ENCODE measurements at places on chromosomes 5 and 9.

DNA sequence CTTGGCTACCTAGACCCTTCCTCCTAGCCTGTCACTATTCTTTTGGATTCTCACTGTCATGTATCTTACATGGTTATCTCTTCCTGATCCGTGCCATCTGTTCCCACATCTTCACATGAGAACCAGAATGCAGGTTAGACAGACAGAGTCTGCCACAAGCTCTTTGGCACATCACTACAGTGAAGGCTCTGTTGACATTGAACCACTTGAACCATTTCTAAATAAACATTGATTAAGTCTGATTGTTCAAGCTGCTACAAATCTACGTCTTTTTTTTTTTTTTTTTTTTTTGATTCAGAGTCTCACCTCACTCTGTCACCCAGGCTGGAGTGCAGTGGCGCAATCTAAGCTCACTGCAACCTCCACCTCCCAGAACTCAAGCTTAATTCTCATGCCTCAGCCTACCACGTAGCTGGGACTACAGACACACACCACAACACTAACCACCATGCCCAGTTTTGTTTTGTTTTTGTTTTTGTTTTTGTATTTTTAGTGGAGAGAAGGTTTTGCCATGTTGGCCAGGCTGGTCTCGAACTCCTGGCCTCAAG lies 85.1 kb upstream of the LRRTM2 start:
- no peak for DNase-seq

DNA sequence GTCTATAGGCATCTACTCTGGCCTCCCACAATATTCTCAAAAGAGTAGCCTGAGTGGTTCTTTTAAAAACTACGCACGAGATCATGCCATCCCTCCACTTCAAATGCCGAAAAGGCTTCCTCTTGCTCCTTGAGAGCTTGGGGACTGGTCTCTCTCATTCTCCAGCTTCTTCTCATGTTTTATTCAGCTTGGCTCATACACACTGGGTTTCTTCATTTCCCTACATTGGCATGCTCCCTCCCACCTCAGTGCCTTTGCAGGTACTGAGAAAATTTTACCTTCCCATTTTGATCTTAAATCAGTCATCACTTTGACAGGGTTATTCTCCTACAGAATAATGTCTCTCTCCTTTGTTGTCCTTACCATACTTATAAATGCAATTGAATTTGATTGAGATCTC lies 20.4 kb downstream of the PRLR start:
- no peak for DNase-seq

- DNase-seq = no peak
Observed at GRCh38 chr5:112257976-112258375, 161.1 kb downstream of the EPB41L4A start.

GRCh38 chr5:143685246-143685815 lies 126.6 kb upstream of the HMHB1 start:
- DNase-seq = no peak

GRCh38 chr9:131642496-131643083 lies 97.3 kb downstream of the PRRT1B start:
- no peak for DNase-seq

- no peak for DNase-seq
Observed at GRCh38 chr9:107734256-107735013, 244.9 kb upstream of the KLF4 start.

DNA sequence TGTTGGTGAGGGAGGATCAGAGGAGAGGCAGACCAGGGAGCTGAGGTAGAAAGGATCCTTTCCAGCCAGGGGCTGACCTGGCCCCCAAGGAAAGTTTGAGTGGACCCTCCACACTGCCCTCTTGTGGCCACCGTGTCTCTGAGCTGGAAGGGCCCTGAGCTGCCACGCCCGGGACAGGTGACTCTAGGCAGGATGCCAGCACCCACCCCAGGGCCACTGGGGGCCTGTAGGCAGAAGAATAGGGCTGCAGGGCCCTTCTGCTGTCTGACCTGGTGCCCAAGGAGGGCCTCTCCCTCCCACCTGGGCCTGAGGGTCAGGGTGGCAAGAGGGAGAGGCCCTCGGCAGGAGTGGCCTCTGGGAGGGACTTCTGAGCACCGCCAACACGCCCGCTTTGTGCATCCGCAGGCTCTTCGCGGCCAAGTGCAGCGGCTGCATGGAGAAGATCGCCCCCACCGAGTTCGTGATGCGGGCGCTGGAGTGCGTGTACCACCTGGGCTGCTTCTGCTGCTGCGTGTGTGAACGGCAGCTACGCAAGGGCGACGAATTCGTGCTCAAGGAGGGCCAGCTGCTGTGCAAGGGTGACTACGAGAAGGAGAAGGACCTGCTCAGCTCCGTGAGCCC lies 76.8 kb downstream of the LMX1B start:
- DNase-seq = peak; percentile 42

GRCh38 chr5:108315829-108316228 lies 66.1 kb downstream of the FBXL17 start:
- DNase-seq = no peak

DNA sequence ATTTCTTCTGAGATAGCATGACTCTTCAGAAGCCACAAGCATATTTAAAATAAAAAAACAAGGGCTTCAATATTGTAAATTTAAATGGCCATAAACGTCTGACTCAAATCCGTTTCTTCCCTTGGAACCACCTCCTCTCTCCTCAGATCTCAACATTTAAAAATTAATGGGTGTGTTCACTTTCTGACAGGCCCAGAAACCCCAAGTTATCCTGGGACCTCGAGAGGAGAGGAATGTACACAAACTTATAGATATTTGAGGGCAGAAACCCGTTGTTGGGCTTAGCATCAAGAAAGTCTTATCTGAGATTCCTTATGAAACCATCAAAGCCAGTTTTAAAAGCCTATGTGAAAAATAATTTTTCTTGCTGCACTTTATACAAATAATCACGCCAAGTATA lies 29.2 kb downstream of the MLLT3 start:
- DNase-seq = no peak

DNA sequence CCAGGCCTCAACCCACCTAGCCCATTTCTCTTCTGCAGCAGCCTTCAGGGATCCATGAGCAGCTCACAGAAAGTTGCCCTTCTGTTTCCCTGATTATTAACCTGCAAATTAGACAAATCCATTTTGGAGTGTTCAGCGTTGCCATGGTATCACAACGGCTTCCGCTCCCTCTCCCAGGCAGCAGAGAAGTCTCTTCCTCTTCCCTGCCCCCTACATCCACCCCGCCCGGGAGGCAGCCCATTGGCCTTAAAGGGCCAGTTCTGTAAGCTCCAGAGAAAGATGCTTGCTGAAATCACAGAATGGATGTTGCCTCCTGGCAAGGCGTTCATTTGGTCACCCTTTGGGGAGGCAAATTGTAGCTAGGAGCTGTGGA lies 47.7 kb upstream of the BOD1 start:
- DNase-seq = no peak

- peak; percentile 12 for DNase-seq
Observed at GRCh38 chr5:148443998-148444397, 60.2 kb downstream of the FBXO38 start.

- DNase-seq = no peak
Observed at GRCh38 chr9:92035146-92035545, 80.1 kb downstream of the SPTLC1 start.

GRCh38 chr5:96026406-96027041 lies 64.9 kb upstream of the ELL2 start:
- DNase-seq = no peak

- no peak for DNase-seq
Observed at GRCh38 chr9:135283671-135284070, 195.9 kb upstream of the PPP1R26 start.

GRCh38 chr5:127068493-127069214 lies 4.6 kb downstream of the C5orf63 start:
- no peak for DNase-seq

DNA sequence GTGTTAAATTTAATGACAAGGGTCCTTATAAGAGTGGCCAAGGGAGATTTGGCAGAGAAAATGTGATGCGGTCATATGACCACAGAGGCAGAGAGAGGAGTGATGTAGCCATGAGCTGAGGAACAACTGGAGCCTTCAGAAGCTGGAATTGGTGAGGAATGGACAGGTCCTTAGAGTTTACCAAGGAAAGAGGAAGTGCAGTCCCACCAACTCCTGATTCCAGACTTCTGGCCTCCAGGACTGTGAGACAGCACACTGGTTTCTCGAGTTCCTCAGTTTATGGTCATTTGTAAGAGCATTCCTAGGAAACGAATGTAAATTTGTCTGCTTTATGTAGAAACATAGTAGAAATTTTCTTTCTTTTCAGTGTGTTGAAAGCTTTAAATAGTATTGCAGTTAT lies 410.1 kb downstream of the CDH18 start:
- no peak for DNase-seq

DNA sequence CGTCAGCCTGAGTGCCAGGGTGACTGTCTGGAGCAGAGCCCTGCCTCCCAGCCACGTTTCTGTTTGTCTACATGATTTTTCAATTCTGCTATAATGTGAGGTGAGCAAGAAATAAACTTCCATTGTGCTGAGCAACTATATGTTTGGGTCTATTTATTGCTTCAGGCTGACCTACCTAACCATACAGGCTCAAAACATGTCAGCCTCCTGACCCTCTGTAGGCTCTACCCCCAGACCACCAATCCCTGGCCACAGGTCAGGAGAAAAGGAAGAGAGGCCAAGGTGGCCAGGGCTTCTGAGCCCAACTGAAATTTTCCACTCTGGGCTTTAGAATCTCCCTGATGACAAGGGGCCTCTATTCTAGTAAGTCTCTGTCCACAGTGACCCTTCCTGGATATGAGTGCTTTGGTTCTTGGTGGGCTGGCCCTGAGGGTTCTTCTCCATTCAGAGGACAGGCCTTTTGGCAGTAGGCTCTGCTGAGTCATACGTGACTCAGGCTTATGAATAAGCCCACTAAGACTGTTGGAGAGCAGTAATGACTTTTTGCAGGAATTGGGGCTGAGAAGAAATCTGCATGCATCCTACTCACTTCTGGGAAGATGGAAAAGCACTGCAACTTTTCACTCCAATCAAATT lies 117.2 kb upstream of the TBCA start:
- DNase-seq = no peak

DNA sequence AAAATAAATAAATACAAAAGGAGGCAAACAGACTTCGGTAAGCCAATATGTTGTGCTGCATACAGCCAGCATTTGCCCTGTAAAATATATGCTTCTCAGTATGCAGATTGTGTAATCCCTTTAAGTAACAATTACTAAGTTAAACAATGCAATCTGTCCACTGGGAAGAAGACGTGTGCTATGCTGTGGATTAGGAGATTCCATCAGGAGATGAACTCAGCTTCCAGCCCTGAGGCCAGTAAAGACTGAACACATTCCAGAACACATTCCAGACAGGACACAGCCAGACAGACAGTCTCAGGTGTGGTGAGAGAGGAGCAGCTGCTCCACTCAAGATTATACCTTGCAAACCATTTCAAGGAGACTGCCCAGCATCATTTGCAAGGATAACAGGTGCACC lies 97.8 kb downstream of the MPDZ start:
- DNase-seq = no peak

- no peak for DNase-seq
Observed at GRCh38 chr5:107840161-107840560, 169.4 kb upstream of the EFNA5 start.

- no peak for DNase-seq
Observed at GRCh38 chr5:144465441-144465840, 294.8 kb downstream of the KCTD16 start.

DNA sequence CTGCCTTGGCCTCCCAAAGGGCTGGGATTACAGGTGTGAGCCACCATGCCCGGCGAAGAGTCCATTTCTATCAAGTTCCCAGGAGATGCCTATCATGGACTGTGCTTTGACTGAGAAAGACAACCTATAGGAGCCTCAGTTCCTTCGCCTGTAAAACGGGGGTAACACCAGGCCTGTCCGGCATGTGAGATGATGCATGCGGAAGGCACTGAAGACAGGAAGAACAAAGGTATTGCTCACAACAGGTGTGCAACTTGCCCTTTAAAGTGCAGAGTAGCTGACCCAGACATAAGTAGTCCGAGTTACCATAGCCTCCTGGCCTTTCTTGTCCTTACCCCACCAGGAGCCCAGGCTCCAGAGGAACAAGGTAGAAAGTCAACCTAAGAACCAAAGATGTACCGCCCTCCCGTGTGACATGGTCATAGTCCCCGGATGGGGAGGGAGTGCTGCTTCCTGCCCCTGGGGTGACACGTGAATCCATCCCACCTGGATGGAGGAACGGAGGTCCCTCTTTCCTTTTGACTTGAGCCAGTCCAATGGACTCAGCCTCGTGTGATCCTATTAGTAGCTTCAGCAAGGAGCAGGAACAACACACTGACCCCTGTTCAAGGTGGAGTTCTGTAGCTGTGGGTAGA lies 60.3 kb downstream of the HSPA4 start:
- no peak for DNase-seq

- DNase-seq = no peak
Observed at GRCh38 chr5:152016421-152016820, 91.8 kb upstream of the GLRA1 start.

DNA sequence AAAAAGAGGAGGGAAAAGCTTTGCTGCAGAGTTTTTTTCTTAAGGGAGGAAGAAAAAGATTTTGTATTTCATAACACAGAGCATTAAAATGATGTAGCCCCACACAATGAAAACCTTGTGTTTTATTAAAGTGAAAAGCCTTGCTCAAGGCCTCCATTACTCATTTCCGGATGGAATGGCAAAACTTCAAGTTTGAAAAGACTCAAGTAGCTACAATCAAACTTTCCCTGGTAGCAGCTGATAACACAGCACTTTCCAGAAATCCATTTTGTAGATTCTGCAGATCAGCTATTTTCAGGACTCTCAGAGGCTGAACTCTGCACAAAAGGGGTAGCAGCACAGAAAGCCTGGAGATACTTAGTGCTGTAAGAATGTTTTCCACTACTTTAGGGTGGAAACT lies 374.8 kb downstream of the NFIB start:
- no peak for DNase-seq

- DNase-seq = no peak
Observed at GRCh38 chr5:133108481-133108921, 56.7 kb downstream of the HSPA4 start.

DNA sequence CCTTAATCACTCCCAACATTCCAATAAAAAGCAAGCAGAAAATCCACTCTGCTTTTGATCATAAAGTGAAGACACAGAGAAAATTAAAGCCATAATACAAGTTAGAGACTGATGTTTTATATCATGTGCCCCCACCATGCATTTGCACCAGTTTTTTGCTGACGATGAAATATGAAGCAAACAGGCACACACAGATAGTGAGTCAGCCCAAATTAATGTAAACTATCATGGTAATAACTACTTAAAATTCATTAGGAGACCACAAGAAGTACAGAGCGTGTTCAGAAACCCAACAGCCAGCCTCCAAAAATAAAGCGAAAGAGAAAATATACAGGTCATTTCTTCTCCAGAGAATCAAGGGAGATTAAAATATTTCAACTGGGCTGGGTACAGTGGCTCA lies 46.4 kb upstream of the KDM4C start:
- no peak for DNase-seq

- no peak for DNase-seq
Observed at GRCh38 chr9:34426347-34427074, 31.9 kb downstream of the FAM219A start.

GRCh38 chr5:33966805-33967204 lies 17.7 kb downstream of the SLC45A2 start:
- no peak for DNase-seq

Measured in T-helper 9 cell (primary cell).